Activated CD8-positive, alpha-beta T cell treated with anti-CD3 and anti-CD28 coated beads for 36 hours (primary cell): ENCODE measurements at places on chromosomes 7 and 10. TPM values are rescaled to one million over a fixed set of nuclear protein-coding genes. Genes with fewer than 3 reads are reported as not detected.
A peak's percentile ranks its signal among the peaks of the same experiment; 100 is the strongest.

Gene GSTO1
- 179 TPM for total RNA-seq

Gene TCF7L2
- 1.5 TPM for total RNA-seq

GRCh38 chr7:101017064-101017777 is 2.7 kb upstream of the MUC17 start:
- peak; percentile 92 for DNase-seq

- no peak for DNase-seq
Observed at GRCh38 chr10:32411797-32412498, 34.0 kb upstream of the CCDC7 start.

GRCh38 chr10:44950326-44951225 is 9.0 kb upstream of the RASSF4 start:
- DNase-seq: no peak
